ENCODE measurements at places on chromosomes 4 and X.

GRCh38 chr4:71584585-71584984, 199.3 kb downstream of the GC start:
- no peaks in the 10 kb centered on the region for H3K36me3 ChIP-seq
- no peaks in the 10 kb centered on the region for H3K4me1 ChIP-seq
- H3K4me3 ChIP-seq, result no peak overlapping the region
- H3K27ac ChIP-seq, result no peak overlapping the region
- H3K27me3 ChIP-seq, result no peaks in the 10 kb centered on the region
- no peak for DNase-seq

- H3K36me3 ChIP-seq, result no peaks in the 10 kb centered on the region
- H3K27me3 ChIP-seq, result peaks cover 1% of the 10 kb centered on the region
- DNase-seq, result no peak
- H3K4me1 ChIP-seq, result no peaks in the 10 kb centered on the region
Measured at GRCh38 chr4:84631573-84631972, 48.6 kb downstream of the CDS1 start.

- H3K4me1 ChIP-seq, result no peaks in the 10 kb centered on the region
- no peak for DNase-seq
- no peak overlapping the region for H3K27ac ChIP-seq
Measured at GRCh38 chr4:154602404-154603020, 9.9 kb downstream of the FGG start.

DNA sequence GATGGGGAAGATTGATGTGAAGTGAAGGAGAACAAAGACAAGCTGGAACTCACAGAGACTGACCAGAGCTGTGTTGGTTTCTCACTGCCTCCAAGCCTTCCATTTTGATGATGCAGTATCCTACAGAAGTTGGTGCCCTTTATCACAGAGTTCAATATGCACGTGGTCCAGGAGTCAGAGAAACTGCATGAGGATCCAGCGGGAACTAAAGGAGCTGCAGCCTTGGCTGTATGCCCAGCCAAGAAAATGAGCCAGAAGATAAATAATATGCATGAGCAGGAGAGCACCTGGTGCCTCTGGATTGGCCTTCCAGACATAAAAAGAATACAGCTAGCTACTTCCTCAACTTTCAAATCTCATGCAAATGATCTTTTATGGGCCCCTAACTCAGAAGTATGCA, 44.3 kb upstream of the DCLK2 start:
- peaks cover 3% of the 10 kb centered on the region for H3K27me3 ChIP-seq
- H3K4me1 ChIP-seq, result no peaks in the 10 kb centered on the region
- no peak overlapping the region for H3K4me3 ChIP-seq
- H3K36me3 ChIP-seq, result no peaks in the 10 kb centered on the region
- no peak for DNase-seq

GRCh38 chrX:134631426-134632346, 26.6 kb downstream of the PLAC1 start:
- H3K4me1 ChIP-seq, result no peaks in the 10 kb centered on the region
- H3K36me3 ChIP-seq, result no peaks in the 10 kb centered on the region
- DNase-seq, result no peak

GRCh38 chrX:7254144-7254543, 106.2 kb upstream of the PUDP start:
- no peak overlapping the region for H3K27ac ChIP-seq
- H3K4me3 ChIP-seq, result no peak overlapping the region
- H3K4me1 ChIP-seq, result no peaks in the 10 kb centered on the region
- DNase-seq, result no peak

- H3K27ac ChIP-seq, result no peak overlapping the region
- no peaks in the 10 kb centered on the region for H3K4me1 ChIP-seq
- H3K36me3 ChIP-seq, result no peaks in the 10 kb centered on the region
- no peaks in the 10 kb centered on the region for H3K27me3 ChIP-seq
Measured at GRCh38 chrX:28979877-28980276, 392.6 kb downstream of the IL1RAPL1 start.

DNA sequence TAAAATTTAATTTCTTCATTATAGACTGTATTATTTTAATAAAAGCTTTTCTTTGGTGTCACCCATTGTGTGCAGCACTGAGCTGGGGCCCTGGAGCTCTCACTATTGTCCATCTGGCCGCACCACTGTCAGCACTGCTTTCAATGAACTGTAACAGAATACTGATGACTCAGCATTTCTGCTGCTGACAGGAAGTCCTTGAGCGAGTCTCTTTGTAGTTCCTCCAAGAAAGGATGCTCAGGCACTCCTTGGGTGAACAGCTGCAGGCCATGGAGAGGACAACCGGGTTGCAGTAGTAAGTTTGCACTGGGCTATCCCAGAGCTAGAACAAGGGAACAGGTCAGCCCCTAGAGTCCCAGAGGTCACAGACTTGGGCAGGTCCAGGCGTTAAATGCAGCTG, 81.6 kb downstream of the SORBS2 start:
- no peak for DNase-seq
- H3K27ac ChIP-seq, result no peak overlapping the region
- H3K4me1 ChIP-seq, result no peaks in the 10 kb centered on the region
- no peak overlapping the region for H3K4me3 ChIP-seq
- peaks cover 5% of the 10 kb centered on the region for H3K27me3 ChIP-seq

- H3K27me3 ChIP-seq, result no peaks in the 10 kb centered on the region
- peak; percentile 73 for DNase-seq
- H3K36me3 ChIP-seq, result peaks cover 30% of the 10 kb centered on the region
- peak overlapping the region; percentile 92 for H3K27ac ChIP-seq
- peak overlapping the region; percentile 65 for H3K4me3 ChIP-seq
Measured at GRCh38 chr4:42627885-42628646, 28.8 kb downstream of the ATP8A1 start.

- DNase-seq, result no peak
- no peak overlapping the region for H3K4me3 ChIP-seq
- no peaks in the 10 kb centered on the region for H3K4me1 ChIP-seq
- H3K36me3 ChIP-seq, result no peaks in the 10 kb centered on the region
- no peak overlapping the region for H3K27ac ChIP-seq
Measured at GRCh38 chr4:123739806-123740205, 343.2 kb downstream of the SPRY1 start.

GRCh38 chr4:85939595-85939994, 420.3 kb downstream of the MAPK10 start:
- H3K27me3 ChIP-seq, result peaks cover 1% of the 10 kb centered on the region
- no peak for DNase-seq
- H3K4me1 ChIP-seq, result no peaks in the 10 kb centered on the region
- H3K4me3 ChIP-seq, result no peak overlapping the region
- no peak overlapping the region for H3K27ac ChIP-seq
- no peaks in the 10 kb centered on the region for H3K36me3 ChIP-seq

- DNase-seq, result no peak
- no peak overlapping the region for H3K4me3 ChIP-seq
- H3K4me1 ChIP-seq, result no peaks in the 10 kb centered on the region
Measured at GRCh38 chr4:147309434-147309833, 171.5 kb upstream of the EDNRA start.

DNA sequence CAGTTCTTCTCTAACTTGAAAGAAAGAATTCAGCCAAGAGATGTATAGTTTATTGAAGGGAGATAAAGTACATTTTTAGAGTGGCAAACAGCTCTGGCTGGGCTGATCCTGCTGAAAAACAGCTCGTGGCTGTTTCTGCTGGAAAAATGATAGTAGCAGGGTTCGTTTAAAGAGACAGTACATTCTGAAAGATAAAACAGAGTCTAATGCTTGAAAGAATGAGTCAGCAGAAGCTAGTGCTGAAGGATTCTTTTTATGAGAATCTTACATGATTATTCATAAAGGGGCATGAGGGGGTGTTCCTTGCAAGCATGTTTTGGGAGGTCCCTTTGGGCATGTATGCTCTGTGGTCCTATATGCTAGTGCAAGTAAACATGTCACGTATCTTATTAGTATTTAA, 790.0 kb downstream of the PCDH18 start:
- no peaks in the 10 kb centered on the region for H3K36me3 ChIP-seq
- no peak overlapping the region for H3K27ac ChIP-seq
- no peak overlapping the region for H3K4me3 ChIP-seq
- H3K4me1 ChIP-seq, result no peaks in the 10 kb centered on the region
- H3K27me3 ChIP-seq, result no peaks in the 10 kb centered on the region

Data from activated CD8-positive, alpha-beta T cell treated with anti-CD3 and anti-CD28 coated beads for 36 hours (primary cell).